ENCODE measurements at places on chromosomes 4 and X. TPM values are rescaled to one million over a fixed set of nuclear protein-coding genes. Genes with fewer than 3 reads are reported as not detected.

DNA sequence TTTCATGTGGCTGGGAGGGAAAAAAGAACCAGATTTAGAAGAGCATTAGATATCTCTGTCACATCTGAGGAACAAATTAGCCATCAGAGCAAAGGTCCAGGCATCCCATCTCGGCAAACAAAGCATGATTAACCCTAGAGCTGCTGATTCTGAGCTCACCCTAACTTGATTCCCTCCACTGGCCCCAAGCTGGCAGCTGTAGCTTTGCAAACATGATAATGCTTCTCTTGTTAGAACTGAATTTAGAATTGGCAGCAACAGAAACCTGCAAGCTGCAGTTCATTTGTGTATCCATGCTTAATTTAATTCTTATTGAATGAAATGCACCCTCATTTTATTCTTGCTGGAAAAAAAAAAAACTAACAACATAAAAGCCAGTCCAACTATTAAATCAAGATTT, 289.2 kb downstream of the IL1RAPL1 start:
- no peaks in the 10 kb centered on the region for H3K36me3 ChIP-seq
- DNase-seq = peak; percentile 5
- no peak overlapping the region for H3K4me3 ChIP-seq
- H3K27ac ChIP-seq = no peak overlapping the region
- no peaks in the 10 kb centered on the region for H3K4me1 ChIP-seq

- H3K4me3 ChIP-seq = no peak overlapping the region
- H3K4me1 ChIP-seq = no peaks in the 10 kb centered on the region
- H3K27me3 ChIP-seq = no peaks in the 10 kb centered on the region
- H3K27ac ChIP-seq = no peak overlapping the region
Measured at GRCh38 chr4:102647117-102647516, 113.7 kb downstream of the MANBA start.

- H3K4me3 ChIP-seq = no peak overlapping the region
- H3K27ac ChIP-seq = no peak overlapping the region
- DNase-seq = peak; percentile 67
- no peaks in the 10 kb centered on the region for H3K36me3 ChIP-seq
- H3K27me3 ChIP-seq = peaks cover 26% of the 10 kb centered on the region
Measured at GRCh38 chrX:68938244-68939004, 109.6 kb downstream of the EFNB1 start.

- no peak overlapping the region for H3K4me3 ChIP-seq
- no peaks in the 10 kb centered on the region for H3K27me3 ChIP-seq
- no peaks in the 10 kb centered on the region for H3K4me1 ChIP-seq
- no peak for DNase-seq
- H3K36me3 ChIP-seq = no peaks in the 10 kb centered on the region
Measured at GRCh38 chrX:95875661-95876060, 809.0 kb upstream of the DIAPH2 start.

GRCh38 chr4:186624951-186625350, 69.6 kb upstream of the MTNR1A start:
- no peak overlapping the region for H3K4me3 ChIP-seq
- no peaks in the 10 kb centered on the region for H3K27me3 ChIP-seq
- H3K27ac ChIP-seq = no peak overlapping the region
- peaks cover 41% of the 10 kb centered on the region for H3K36me3 ChIP-seq
- DNase-seq = no peak
- no peaks in the 10 kb centered on the region for H3K4me1 ChIP-seq

Gene ZNF827
- 15.7 TPM for polyA plus RNA-seq

GRCh38 chrX:48509619-48510018, 827 bp downstream of the PORCN start:
- H3K4me1 ChIP-seq = peaks cover 7% of the 10 kb centered on the region
- no peaks in the 10 kb centered on the region for H3K27me3 ChIP-seq
- H3K4me3 ChIP-seq = peak overlapping the region; percentile 70
- no peak overlapping the region for H3K27ac ChIP-seq
- DNase-seq = no peak

DNA sequence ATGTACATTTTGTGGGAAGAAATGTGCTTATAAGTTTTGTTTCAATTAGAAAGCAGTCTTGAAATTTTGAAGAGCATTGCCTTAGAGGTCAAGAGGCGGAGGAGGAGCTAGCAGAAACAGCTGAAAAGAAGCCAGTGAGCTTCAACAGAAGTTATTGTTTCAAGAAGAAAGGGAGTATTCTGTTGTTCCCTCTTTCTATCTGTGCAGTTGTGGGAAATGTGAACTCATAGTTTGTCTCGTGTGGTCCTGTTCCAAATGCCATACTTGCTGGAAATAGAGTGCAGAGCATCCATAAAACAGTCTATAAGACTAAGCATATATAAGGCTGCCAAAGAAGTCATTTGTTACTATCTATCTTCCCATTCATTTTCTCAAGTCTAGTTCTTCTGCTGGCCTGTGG, 1015.7 kb downstream of the DMD start:
- H3K27me3 ChIP-seq = no peaks in the 10 kb centered on the region
- no peak overlapping the region for H3K4me3 ChIP-seq
- H3K27ac ChIP-seq = no peak overlapping the region
- no peaks in the 10 kb centered on the region for H3K4me1 ChIP-seq
- no peak for DNase-seq
- no peaks in the 10 kb centered on the region for H3K36me3 ChIP-seq

DNA sequence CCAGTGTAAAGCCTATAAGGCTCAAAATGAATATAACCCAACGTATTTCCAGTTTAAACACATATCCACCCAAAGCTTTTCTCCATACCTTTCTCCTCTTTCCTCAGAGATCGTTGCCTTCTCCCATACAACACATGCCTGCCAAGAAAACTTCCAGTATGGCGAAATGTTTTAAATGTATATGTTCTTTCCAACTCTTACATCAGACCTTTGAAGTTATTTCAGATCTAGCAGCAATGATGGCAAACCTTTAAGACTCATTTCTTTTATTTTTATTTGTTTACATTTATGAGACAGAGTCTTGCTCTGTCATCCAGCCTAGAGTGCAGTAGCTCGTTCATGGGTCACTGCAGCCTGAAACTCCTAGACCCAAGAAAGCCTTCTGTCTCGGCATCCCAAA, 265.4 kb downstream of the BMPR1B start:
- no peaks in the 10 kb centered on the region for H3K27me3 ChIP-seq
- no peak overlapping the region for H3K27ac ChIP-seq
- H3K4me3 ChIP-seq = no peak overlapping the region
- H3K4me1 ChIP-seq = no peaks in the 10 kb centered on the region

Gene SMIM31
- not detected for polyA plus RNA-seq

GRCh38 chr4:119748853-119749252, 120.2 kb upstream of the PDE5A start:
- DNase-seq = peak; percentile 80
- no peaks in the 10 kb centered on the region for H3K27me3 ChIP-seq
- H3K27ac ChIP-seq = no peak overlapping the region

DNA sequence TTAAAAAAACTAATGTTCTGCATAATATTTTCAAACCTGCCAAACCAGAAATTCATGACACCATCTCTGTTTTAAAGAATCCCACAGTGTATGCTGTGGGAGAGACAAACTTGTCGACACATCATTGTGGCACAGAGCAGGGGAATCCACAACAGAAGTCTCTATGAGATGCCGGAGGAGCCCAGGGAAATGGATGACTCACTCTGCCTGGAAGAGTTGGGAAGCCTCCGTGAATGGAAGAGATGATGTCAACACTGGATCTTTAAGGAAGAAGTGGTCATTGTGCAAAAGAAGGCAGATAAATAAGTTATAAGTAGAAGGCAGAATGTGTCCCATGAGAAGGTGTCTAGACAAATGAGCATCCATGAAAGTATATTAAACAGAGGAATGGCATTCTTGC, 595.1 kb downstream of the RAB28 start:
- no peaks in the 10 kb centered on the region for H3K27me3 ChIP-seq
- peak; percentile 90 for DNase-seq
- no peak overlapping the region for H3K27ac ChIP-seq
- H3K36me3 ChIP-seq = no peaks in the 10 kb centered on the region
- H3K4me1 ChIP-seq = no peaks in the 10 kb centered on the region
- H3K4me3 ChIP-seq = no peak overlapping the region

- H3K4me3 ChIP-seq = no peak overlapping the region
- H3K27ac ChIP-seq = no peak overlapping the region
- peaks cover 9% of the 10 kb centered on the region for H3K36me3 ChIP-seq
- H3K4me1 ChIP-seq = peaks cover 7% of the 10 kb centered on the region
- DNase-seq = peak; percentile 12
Measured at GRCh38 chrX:49947781-49948180, 25.4 kb downstream of the CLCN5 start.

GRCh38 chrX:46244451-46244850, 300.8 kb downstream of the ZNF674 start:
- H3K4me3 ChIP-seq = no peak overlapping the region
- no peaks in the 10 kb centered on the region for H3K4me1 ChIP-seq
- no peak overlapping the region for H3K27ac ChIP-seq

- no peak overlapping the region for H3K4me3 ChIP-seq
- H3K27ac ChIP-seq = no peak overlapping the region
- peak; percentile 4 for DNase-seq
- no peaks in the 10 kb centered on the region for H3K4me1 ChIP-seq
- H3K36me3 ChIP-seq = no peaks in the 10 kb centered on the region
Measured at GRCh38 chrX:106144755-106145639, 23.1 kb upstream of the PWWP3B start.

DNA sequence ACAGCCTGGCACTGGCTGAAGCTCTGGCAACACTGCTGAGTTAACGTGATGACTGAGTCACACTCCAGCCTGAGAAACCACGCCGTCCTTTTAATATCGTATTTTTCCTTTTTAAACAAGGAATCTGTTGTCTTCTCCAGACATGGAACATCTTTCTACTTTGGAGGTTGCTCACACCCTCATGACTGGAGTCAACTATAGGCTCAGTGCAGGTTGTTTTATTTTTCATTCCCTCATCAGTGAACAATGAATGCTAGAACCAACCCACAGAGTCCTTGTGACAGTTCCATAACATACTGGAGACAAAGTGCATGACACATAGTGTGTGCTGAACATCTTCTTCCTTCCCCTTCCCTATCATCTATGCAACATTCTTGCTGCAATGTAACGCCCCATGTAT, 76.8 kb upstream of the CPEB2 start:
- no peaks in the 10 kb centered on the region for H3K27me3 ChIP-seq
- no peak for DNase-seq
- H3K4me3 ChIP-seq = no peak overlapping the region
- no peaks in the 10 kb centered on the region for H3K4me1 ChIP-seq
- H3K36me3 ChIP-seq = no peaks in the 10 kb centered on the region

DNA sequence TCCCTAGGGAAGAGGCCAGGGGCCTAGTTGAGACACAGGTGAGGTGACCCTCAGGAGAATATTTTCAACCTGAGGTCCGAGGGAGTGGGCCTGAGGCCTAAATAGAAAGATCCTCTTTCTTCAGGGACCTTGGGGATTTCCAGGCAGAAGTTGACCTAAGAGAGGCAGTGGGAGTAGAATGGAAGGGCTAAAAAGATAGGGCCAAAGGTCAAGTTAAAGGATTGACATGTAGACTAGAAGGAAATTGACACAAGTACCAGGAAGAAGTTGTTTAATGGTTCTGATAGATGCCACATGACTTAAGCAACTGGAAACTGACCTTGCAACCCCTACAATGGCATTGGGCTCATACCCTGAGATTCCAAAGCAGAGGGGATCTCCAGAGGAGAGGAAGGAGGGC, 76.9 kb downstream of the SHROOM3 start:
- no peak for DNase-seq
- peaks cover 3% of the 10 kb centered on the region for H3K4me1 ChIP-seq
- no peak overlapping the region for H3K4me3 ChIP-seq
- no peaks in the 10 kb centered on the region for H3K27me3 ChIP-seq
- H3K36me3 ChIP-seq = no peaks in the 10 kb centered on the region
- H3K27ac ChIP-seq = no peak overlapping the region

DNA sequence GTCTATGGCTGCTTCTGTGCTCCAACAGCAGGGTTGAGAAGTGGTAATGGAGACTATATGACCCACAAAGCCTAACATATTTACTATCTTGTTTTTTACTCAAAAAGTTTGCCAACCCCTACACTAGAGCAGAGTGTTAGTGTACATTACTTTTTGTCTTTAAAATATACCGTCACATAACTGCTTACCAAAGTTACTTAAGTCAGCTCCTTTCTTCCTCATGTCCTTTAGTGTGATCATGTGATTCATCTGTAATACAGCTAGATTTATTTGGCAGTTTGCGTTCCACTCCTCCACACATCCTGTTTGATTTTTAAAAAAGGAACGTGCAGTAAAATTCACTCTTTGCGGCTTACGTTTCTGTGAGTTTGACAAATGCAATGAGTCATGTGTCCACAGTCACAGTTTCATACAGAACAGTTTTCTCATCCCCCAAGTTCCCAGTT, 162.4 kb upstream of the GPRIN3 start:
- peak; percentile 47 for DNase-seq
- no peak overlapping the region for H3K27ac ChIP-seq
- no peak overlapping the region for H3K4me3 ChIP-seq
- H3K4me1 ChIP-seq = no peaks in the 10 kb centered on the region
- H3K27me3 ChIP-seq = no peaks in the 10 kb centered on the region
- H3K36me3 ChIP-seq = no peaks in the 10 kb centered on the region
